ENCODE measurements at places on chromosomes 6 and 20. TPM values are rescaled to one million over a fixed set of nuclear protein-coding genes. Genes with fewer than 3 reads are reported as not detected.

Gene SHLD1
- total RNA-seq = 1.9 TPM

Gene BPI
- not detected for total RNA-seq

Gene PPP1R3G
- 0.18 TPM for total RNA-seq

Gene TMEM170B
- 0.28 TPM for total RNA-seq

Gene RGS17
- total RNA-seq = 1.7 TPM

Gene IRF4
- not detected for total RNA-seq

Gene CD83
- 3.1 TPM for total RNA-seq

Gene TMC2
- total RNA-seq = not detected

Gene FILIP1
- total RNA-seq = under 0.01 TPM

Gene TXLNB
- under 0.01 TPM for total RNA-seq

Gene EBF4
- total RNA-seq = under 0.01 TPM

Gene PRR18
- total RNA-seq = not detected

Gene PI3
- not detected for total RNA-seq

Gene COL11A2
- total RNA-seq = under 0.01 TPM

Gene BANF2
- not detected for total RNA-seq

Gene DSE
- total RNA-seq = 154 TPM

Gene PNISR
- total RNA-seq = 65.0 TPM

Gene BPIFB4
- not detected for total RNA-seq

Gene SLC26A8
- not detected for total RNA-seq
